ENCODE measurements at places on chromosomes 7 and 10.

DNA sequence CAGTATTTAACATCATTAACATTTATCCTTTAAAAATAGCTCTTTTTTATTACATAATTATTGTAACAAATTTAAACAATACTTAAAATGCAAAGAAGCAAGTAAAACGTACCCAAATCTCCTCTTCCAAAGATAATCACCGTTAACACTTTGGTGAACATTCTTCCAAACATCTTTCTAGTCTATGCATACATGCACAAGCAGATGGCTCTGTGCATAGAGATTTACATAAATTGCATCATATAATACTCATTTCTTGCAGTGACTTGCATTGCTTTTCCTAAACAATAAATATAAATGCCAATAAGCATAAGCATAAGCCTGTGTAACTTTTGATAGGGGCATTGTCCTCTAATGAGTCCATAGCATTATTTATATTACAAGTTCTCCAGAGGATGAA, 89.4 kb upstream of the PALS2 start:
- no peak for DNase-seq

DNA sequence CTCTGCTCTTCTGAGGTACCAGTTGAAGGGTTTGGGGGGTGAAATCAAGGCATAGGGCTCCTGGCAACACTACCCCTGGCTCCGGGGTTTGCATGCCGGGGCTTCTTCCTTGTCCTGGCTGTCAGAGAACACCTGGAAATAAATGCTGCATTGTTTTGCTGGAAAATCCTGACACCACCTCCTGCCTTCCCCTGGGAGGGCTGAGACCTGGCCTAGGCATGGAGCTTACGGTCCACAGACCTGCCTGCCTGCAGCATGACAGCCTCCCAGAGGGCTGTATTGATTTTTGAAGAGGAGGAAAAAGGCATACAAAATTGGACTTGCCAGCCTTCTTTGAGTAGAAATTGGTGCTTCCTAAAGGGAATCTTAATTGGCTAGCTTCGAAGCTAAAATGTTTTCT, 227.1 kb downstream of the MGMT start:
- DNase-seq: no peak

GRCh38 chr7:119825091-119825655, 447.8 kb upstream of the KCND2 start:
- no peak for DNase-seq

DNA sequence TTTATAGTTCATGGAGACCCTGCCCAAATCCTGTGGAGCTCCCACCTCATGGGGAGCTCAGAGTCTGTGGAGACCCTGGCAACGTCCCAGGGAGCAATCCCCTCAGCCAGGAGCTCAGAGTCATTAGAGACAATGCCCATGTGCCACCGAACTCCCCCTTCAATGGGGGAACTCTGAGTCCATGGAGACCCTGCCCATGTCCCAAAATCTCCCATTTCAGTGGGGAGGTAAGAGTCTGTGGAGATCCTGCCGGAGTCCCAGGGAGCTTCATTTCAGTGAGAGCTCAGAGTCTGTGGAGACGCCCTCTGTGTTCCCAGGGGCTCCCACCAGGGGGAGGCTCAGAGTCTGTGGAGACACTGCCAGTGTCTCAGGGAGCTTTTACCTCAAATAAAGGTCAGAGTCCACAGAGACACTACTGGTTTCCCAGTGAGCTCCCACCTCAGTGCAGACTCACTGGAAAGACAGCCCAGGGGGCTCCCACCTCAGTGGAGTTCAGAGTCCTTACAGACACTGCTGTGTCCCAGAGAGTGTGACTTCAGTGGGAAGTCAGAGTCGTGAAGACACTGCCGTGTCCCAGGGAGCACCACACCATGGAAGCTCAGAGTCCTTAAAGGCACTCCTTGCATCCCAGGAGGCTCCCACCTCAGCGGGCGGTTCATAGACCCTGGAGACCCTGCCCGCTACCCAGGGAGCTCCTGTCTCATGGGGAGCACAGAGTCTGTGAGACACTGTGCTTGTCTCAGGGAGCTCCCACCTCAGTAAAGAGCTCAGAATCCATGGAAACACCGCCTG, 5.0 kb downstream of the MYO1G start:
- peak; percentile 41 for DNase-seq

- DNase-seq: no peak
Observed at GRCh38 chr10:99329304-99329553, at the start of gene CNNM1. TSS of gene CNNM1 (plus strand) at chr10:99329356. CDS start at chr10:99329388, 32 bp downstream.

DNA sequence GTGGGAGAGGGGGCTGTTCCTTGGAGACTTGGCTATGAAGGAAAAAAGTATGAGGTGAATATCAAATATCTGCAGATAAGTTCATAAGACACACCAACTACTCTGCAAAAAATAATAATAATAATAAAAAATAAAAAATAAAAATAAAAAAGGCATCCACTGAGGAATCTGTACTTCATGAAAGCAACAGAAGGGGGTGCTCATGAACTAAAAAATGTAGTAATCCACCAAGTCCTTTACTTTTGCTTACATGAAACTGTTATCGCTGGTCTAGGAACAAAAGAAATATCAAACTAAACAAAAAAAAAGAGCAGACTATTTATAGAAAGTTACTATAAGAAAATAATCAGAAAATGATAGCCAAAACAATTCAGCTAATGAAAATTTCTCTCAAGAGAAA, 579.0 kb downstream of the PHTF2 start:
- DNase-seq: no peak

- DNase-seq: no peak
Observed at GRCh38 chr10:119177708-119178371, 772 bp downstream of the PRDX3 start.

DNA sequence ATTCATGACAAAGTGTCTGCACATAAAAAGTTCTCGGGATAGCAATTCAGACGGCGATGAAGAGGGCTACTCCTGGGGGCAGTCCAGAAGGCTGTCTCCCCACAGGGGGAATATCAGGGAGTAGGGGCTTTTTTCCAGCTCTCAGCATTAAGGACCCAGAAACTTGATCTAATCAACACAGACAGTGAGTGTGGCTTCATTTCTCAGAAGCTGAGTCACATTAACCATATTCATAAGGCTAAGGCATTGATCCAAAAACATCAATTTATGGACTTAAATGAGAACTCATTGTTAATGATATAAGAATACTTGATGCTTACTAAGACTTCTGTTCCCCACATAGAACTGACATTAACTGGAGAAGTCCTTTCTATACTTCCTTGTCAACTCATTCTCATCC, 87.5 kb upstream of the AOAH start:
- no peak for DNase-seq

GRCh38 chr7:20798694-20799121, 12.0 kb upstream of the SP8 start:
- DNase-seq: no peak

GRCh38 chr7:71770269-71770907, 638.4 kb downstream of the GALNT17 start:
- no peak for DNase-seq

GRCh38 chr10:113045147-113046055, 95.4 kb downstream of the TCF7L2 start:
- no peak for DNase-seq

DNA sequence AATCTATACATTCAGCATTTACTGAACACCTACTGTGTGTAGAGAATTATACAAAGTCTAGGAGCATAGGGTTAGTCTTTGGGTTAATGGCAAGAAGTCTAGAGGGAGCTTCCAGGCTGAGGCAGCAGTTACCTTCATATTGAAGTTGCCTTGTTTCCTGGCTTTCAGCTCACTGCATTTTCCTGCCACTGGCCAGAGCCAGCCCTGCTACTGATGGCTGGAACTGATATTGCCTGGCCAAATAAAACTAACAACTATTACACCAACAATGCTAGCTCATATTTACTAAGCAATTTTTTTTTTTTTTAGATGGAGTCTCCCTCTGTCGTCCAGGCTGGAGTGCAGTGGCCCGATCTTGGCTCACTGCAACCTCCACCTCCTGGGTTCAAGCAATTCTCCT, 165.7 kb upstream of the ITGB1 start:
- DNase-seq: no peak

- no peak for DNase-seq
Observed at GRCh38 chr10:49614242-49615198, 683 bp downstream of the CHAT start.

DNA sequence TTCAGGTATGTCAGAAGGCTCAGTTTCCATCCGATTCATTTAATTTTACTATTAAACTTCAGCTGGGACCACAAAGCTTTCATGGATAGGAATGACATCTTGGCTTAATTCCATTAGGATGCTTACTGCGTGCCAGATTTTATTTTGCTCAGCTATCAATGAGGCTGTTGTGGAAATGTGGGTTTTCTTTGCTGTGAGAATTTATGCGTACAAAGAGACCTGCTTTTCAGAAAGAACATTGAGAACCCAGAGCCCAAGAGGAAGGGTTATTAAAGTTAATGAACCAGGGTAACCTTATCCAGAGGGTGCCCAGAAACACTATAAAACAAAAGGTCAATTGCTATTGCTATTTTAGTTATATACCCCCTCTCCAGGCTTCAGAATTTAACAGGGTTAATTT, 98.3 kb downstream of the MKLN1 start:
- no peak for DNase-seq

DNA sequence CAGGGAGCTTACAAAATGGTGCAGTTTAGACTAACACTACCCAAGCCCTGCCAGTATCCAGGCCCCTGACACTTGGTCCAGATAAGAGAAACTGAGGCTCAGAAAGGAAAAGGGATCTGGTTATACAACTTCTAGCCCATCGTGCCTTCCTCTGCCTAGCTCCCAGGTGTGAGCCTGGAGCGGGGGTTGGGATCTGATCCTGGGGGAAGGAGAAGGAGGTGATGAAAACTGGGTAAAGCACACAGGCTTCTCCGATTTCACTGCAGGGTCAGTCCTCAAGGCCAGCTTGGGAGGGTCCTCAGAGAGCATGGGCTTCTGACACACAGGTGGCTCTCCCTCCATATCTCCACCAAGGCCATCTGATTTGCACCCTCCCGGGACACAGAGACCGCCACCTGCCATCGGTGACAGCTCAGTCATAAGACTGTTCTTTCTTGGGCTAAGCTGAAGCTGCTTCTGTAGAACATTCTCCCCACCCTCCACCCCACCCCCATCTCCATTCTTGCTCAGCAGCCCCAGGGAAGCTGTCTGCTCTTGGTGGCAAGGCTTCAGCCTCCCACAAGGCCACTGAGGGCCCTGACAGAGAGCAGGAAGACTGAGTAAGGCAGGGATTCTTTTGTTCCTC, 16.4 kb downstream of the SRRM3 start:
- DNase-seq: no peak

- no peak for DNase-seq
Observed at GRCh38 chr7:157979636-157980340, 607.8 kb downstream of the PTPRN2 start.

DNA sequence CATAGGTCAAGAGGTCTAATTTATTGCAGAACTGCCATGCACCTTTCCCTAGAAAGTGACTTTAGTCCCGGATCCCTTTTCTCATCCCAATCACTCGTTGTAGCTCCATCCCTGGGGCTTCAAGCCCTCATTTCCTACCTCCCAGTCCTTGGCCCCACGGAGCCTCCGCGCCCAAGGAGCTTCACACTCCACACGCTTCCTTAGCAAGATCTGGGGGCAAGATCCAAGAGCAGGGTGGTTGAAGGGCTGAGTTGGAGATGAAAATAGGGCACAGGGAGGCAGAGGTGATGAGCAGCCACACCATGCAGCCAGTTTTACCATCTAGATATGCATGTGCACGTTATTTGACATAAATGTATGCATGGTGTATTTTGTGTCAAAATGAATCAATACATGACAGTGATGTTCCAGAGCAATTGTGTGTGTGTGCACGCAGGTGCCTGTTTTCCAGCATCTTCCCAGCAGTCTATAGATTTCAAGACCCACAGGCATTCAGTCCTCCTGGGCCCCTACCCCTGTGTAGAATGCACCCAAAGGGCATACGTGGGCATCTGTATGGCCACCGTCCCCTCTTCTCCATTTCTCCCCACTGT, 6.0 kb upstream of the TRPV6 start:
- no peak for DNase-seq

DNA sequence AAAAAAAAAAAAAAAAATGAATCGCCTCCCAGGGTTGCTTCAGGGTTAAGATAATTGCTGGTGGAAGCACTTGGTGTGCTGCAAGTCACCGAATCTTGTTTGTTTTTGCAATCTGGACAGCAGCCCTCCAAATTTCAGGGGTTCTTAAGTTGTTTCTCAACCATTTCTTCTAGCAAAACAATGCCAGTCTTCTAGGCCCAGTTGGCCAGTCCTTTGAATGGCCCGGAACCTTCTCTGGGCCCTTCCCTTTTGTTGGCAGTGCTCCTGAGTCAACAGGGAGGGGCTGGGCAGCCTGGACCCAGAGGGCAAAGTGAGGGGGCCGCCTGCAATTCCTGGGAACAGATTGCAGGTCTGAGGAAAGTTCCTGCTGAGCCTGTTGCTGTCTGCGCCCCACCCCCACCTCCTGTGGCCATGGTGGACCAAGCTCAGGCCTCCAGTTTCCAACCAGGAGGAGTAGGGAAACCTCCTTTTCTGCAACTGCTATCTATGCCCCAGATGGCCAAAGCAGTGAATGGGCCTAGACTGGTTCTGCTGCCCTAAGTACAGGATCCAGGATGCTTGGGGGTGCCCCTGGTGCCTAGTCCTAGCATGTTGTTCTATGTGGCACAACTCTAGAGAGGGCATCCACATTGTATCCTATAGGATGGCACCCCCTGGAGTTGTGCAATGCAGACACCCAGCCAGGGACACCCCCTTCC, 31.4 kb upstream of the PDCD4 start:
- DNase-seq: no peak

DNA sequence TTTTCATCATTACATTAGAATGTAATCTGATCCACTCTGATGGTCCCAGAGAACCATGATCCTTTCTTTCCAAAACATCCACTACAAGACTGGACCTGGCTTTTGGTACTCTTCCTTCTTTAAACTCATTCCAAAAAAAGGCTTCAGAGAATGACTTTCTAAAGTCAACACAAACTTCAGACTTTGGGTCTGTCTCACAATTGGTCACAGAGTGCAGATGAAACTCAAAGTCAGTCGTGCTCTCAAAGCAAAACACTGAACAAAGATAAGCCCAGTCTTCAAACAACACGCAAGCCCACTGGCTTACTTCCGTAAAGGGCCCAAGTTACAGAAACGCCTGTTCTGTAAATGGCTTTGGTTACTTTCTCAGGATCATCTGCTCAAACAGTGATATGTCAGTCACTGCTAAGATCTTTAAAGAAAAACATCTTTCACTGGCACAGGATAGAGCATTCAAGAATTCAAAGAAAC, 250.9 kb upstream of the MKLN1 start:
- DNase-seq: no peak

DNA sequence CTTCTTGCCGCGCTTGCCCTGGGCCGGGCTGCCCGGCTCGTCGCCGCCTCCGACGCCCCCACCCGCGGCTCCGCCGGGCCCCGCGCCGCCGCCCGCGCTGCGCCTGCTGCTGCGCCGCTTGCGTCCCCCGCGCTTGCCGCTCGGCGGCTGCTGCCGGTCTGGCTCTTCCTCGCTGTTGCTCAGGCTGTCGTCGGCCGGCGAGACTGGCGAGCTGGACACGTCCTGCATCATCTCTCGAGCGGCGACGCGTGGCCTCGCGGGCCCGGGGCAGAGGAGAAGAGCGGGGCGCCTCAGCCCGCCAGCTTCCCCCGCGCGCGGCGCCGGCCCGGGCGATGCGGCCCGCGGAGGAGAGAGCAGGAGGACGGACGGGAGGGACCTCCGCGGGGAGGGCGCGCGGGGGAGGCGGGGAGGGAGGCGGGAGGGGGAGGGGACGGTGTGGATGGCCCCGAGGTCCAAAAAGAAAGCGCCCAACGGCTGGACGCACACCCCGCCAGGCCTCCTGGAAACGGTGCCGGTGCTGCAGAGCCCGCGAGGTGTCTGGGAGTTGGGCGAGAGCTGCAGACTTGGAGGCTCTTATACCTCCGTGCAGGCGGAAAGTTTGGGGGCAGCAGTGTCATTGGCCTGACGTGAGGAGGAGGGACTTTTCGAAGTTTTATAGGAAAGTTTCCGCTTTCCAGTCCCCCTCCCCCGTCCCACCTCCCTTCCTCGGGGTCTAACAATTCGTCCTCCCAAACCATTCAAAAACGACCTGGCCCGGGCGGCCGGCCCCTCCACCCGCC, at the start of gene TWIST1:
Gene TWIST1 (minus strand): TSS at position 546 of the 779 bp plus-strand sequence. CDS start 315 bp downstream, at position 231.
- DNase-seq: no peak

All from CD8-positive, alpha-beta memory T cell (primary cell).